ENCODE measurements at places on chromosomes 2 and 18.

DNA sequence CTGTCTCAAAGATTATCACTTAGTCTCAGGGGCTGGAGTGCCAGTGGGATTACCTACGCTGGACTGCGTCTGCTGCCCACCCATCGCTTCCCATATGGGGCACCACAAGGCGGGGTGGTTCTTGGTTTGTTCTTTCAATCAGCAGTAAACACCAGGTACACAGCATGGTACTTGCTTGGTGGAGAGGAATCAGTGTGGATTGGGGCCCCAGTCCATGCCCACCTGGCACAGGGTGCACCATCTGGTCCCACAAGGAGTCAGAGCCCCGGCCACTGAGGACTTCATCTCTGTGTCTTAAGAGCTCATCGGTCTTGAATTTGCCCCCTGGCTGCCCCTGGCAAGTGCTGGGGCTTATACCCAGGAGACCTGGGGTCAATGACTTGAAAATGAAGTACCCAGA lies 96.2 kb downstream of the GLI2 start:
- no peak for DNase-seq

DNA sequence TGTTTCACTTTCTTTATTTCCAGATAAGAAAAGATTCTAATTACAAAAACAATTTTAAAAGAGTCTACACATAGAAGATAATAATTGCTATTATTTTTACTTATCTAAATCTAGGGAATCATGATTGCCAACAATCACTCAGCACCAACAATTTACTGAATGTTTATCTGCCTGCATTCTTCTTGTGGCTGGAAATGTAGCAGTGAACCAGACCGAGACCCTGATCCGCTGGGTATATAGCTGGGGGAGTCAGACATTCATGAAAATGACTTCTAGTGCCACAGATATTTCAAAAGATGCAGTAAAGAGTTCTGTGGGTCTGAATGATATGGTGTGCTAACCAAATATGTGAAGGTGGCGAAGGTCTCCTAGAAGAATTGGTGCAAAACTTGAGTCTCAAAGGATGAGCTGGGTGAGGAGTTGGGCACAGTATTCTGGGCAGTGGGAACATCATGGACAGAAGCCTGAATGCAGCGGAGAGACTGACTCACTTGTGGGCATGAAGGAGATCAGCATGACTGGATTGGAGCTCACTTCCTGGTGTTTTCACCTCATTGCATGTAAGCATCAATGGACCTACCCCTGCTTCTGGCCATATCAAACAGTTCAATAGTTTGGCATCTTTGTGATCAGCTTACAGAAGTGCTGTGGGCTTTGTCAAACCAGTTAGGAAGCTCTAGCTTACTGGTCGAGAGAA lies 26.1 kb upstream of the FN1 start:
- no peak for DNase-seq

DNA sequence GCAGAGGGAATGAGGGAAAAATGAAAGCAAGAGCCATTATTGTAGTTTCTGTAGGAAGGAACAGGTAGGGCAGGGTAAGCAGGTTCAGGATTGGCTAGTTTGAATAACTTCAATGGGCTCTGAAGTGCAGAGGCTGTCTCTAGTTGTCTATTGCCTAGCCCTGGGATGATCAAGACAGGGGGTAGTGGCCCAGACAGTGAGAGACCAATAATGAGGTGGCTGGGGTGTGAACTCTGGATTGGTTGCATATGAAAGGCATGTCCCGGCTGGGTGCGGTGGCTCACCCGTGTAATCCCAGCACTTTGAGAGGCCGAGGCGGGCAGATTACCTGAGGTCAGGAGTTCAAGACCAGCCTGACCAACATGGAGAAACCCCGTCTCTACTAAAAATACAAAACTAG lies 67.5 kb upstream of the SLC38A11 start:
- no peak for DNase-seq

DNA sequence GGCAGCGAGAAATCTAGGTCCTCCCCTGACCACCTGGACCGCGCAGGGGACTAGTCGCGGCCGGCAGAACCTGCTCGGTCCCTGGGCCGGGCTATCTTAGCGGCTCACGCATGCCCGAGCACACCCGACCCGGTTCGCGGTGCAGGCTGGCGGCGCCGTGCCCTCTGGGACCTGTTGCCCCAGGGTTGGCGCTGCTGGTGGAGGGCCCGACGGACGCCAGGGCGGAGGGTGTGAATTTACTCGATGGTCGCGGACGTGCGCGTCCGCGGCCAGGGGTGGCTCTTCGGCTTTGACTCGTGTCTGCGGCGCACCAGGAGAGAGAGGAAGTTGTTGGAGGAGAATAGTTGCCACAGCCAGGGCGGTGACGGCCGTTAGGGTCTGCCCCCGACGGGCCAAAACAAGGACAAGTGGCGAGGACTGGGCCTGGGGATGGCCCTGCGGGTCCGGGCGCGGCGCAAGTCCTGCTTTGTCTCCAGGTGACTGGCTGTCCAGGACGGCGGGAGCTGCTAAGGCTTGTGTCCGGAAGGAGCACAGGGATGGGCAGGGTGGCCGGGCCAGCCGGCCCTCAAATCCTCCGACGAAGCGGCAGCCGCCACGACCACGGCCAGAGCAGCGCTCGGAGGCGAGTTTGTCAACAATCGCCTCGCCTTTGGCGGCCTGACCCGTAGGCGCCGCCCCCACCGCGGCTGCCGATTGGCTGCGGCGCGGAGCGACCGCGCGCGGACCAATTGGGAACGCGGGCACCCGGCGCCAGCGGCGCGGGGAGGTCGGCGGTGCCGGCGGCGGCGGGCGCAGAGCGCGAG lies 1.3 kb downstream of the BCL2L11 start:
- DNase-seq = peak; percentile 60

DNA sequence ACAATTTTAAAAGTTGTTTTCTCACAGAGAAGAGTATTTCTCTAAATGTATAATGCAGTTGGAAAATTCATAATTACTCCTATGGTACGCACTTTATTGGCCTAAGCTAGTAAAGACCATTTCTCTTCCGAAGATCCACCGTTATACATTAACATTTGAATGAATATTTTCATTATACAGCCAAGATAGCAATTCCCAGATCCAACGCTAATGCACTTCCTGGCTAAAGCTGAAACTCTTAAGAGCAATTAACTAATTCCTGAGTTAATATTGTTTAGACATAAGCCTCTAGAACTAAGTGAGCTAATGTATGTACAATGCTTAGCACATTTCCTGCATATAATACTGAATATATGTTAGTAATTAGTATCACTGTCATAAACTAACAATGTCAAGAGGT lies 56.2 kb downstream of the PDK1 start:
- DNase-seq = no peak

GRCh38 chr2:202098291-202098690 lies 25.2 kb downstream of the KIAA2012 start:
- DNase-seq = no peak

DNA sequence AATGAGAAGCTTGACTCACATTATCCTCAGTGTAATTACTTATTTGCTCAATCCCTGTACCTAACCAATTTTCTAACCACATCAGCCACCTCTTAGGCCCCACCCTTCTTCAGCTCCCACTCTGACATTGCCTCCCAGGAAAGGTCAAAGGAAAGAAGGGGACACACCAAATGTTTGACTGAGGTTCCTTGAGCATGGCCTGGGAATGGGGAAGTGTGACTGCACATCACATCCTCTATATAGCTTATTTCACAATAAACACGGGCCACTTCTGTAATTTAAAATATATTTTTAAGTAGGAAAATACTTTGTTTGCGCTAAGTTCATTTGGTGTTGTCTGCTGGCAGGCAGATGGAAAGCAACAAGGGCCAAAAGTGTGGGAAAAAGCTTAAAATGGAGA lies 3.0 kb upstream of the FIGLA start:
- no peak for DNase-seq

DNA sequence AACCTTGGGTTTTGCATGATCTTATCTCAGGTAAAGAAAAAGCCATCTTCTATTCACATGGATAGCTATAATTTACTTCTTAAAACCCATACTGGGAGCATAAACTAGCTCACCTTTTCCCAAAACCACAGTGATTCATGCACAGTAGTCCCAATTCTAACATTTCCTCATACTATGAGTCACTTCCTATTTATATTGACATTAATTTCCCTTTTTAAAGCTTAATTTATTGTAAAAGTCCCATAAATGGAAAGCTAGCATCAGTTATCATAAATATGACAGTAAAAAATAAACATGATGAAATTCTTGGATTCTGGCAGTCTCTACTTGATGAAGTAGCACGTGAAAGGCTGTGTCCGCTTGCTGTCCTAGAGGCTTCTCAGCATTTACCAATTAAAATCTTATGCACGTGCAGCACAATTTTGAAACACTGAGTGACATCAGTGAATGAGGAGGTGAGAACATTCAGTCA lies 180.1 kb downstream of the CDH2 start:
- no peak for DNase-seq

Data from stimulated activated CD4-positive, alpha-beta T cell treated with anti-CD3 and anti-CD28 coated beads, TNF-alpha, amount 100 ng/mL, for 24 hours (primary cell).